ENCODE measurements at places on chromosomes 4 and X.
A peak's percentile ranks its signal among the peaks of the same experiment; 100 is the strongest.

GRCh38 chrX:43973249-43974099 lies at the start of gene NDP:
NDP (minus strand) TSS chrX:43973390; CDS start chrX:43958645, 14,745 bp downstream.
- DNase-seq, result no peak

DNA sequence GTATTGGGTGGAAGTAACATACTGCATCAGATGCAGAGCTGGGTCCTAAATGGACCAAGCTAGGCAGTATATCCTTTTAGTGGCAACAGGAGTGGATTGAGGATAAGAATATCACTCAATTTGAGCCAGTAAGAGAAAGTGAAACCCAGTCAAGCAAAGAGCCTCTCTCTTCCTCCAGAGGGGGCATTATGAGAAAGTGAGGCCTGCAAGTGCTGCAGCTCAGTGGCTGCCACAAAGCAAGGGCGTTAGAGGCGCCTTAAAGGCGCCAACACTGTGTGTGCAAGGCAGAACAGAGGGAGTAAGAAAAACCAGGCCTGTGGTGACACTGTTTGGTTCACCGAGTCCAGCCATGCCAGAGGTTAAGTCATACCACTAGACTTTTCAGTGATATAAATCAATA lies 17.5 kb downstream of the STX18 start:
- DNase-seq, result peak; percentile 8

- DNase-seq, result no peak
Observed at GRCh38 chrX:106894978-106895452, 8.1 kb downstream of the RIPPLY1 start.

DNA sequence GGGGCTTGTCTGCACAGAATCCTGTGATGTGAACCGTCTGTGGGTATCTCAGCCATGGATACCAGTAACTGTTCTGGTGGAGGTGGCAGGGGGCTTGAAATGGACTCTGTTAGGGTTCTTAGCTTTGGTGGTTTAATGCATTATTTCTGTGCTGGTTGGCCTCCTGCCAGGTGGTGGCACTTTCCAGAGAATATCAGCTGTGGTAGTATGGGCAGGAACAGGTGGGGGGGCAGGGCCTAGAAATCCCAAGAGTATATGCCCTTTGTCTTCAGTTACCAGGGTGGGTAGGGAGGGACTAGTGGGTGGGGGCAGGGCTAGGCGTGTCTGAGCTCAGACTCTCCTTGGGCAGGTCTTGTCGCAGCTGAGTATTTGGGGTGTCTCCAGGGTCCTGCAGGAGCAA lies 106.7 kb downstream of the KIT start:
- no peak for DNase-seq

- peak; percentile 6 for DNase-seq
Observed at GRCh38 chr4:164012396-164013027, 518.0 kb downstream of the TMA16 start.

DNA sequence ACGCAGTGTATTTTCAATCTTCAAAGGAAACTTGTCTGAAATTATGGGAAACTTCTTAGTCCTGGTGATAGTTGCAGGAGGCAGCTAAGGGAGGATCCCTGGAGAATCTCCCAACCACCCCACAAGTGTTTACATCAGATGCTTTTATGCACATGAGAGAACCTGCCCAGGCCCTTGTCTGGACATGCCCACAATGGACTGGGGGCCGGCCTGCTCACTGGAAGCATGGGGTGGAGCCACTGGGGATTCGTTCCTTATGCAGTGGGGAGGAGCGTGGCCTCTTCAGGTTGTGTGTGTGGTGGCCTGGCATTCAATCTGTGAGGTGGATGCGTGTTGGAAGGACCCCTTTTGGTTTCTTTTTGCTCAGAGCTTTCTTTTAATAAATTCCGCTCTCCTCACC lies 398.7 kb upstream of the PPP1R2C start:
- DNase-seq, result no peak

DNA sequence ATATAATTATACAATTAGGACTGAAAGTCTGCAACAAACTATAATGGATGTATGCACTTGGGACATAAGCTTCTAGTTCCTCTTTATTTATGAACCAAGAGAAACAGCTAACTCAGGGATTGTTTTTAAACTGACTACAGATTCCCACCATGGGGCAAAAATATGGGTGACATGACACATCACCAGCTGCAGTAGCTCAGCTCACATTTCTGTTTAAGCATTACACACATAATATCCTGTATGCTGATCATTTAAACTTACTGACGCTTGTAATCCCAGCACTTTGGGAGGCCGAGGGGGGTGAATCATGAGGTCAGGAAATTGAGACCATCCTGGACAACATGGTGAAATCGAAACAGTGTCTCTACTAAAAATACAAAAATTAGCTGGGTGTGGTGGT lies 11.5 kb downstream of the FGB start:
- no peak for DNase-seq

DNA sequence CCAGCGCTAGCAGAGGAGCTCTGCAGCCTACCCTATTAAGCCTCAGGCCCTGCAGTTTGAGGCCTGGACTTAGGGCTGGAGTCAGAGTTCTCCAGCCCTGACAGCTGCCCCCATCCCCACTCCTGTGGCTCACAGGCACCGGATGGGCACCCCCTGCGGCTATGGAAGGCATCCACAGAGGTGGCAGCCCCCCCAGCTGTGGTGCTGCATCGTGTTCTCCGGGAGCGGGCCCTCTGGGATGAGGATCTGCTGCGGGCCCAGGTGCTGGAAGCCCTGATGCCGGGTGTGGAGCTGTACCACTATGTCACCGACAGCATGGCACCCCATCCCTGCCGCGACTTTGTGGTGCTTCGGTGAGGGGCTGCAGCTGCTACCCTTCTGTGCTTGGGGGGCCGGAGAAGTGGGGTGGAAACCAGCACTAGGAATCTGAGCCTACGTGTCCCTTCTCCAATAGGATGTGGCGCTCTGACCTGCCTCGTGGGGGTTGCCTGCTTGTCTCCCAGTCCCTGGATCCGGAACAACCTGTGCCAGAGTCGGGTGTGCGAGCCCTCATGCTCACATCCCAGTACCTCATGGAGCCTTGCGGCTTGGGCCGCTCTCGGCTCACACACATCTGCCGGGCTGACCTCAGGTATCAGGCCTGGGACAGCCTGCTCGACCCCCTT lies 76.2 kb downstream of the STARD8 start:
- DNase-seq, result no peak

- no peak for DNase-seq
Observed at GRCh38 chr4:92122911-92123310, 180.9 kb upstream of the GRID2 start.

- no peak for DNase-seq
Observed at GRCh38 chr4:73862322-73862721, 6.9 kb upstream of the CXCL1 start.

DNA sequence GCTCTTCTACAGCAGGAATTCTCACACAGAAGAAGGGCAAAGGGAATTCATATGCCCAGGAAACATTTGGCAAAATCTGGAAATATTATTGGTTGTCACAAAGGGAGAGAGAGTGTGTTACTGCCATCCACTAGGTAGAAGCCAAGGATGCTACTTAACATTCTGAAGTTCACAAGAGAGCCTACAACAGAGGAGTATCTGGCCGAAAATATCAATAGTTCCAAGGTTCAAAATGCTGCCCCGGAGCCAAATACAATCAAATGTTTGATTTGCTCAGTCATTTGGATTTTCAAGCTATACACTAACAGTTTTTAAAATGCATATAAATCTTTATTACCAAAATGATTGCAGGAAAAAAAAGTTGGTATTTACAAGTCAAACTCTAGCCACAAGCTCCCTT lies 18.8 kb downstream of the OTUD4 start:
- DNase-seq, result no peak

- DNase-seq, result no peak
Observed at GRCh38 chrX:45697591-45697990, 496.9 kb upstream of the DIPK2B start.

DNA sequence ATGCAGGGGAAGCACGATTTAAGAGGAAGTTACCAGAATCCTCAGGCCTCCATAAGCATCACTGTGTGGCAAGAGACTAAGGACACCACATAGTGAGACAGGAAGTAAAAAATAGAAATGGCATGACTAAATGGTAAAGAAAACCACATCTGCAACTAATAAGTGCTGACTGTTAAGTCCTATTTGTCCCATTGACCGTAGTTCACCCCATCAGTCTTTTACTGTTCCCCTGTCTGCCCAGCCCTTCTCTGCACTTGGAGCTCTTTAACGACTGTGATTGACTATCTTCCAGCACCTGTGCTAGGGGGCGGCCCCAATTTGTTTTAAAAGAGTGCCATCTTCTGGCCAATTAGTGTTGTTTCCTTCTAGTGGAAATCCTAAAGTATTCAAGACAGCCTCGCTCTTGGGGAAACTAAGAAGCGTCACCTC lies 94.2 kb downstream of the MAOA start:
- DNase-seq, result peak; percentile 29

- no peak for DNase-seq
Observed at GRCh38 chr4:10500776-10501175, 43.5 kb upstream of the ZNF518B start.

DNA sequence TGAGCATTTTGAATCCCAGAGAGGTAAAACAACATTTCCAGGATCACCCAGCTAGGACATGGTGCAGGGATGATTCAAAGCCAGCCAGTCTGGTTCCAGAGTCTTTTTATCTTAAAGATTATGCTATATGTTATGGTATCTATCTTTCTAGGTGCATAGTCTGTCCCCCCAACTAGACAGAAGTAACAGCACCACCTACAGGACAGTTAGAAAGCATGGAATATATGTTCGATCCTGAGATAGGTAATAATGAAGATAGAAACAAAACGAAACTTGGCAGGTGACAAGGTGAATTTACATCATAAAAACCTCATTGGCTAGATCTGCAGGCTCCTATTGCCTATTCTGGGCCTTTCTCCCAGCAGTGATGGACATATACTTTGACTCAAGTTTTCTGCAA lies 723.2 kb downstream of the SMARCA1 start:
- no peak for DNase-seq

- no peak for DNase-seq
Observed at GRCh38 chr4:76616526-76616925, 181.5 kb downstream of the SHROOM3 start.

- peak; percentile 54 for DNase-seq
Observed at GRCh38 chrX:148380650-148381561, 119.5 kb upstream of the AFF2 start.

- no peak for DNase-seq
Observed at GRCh38 chr4:150581641-150582051, 305 bp upstream of the MAB21L2 start.

DNA sequence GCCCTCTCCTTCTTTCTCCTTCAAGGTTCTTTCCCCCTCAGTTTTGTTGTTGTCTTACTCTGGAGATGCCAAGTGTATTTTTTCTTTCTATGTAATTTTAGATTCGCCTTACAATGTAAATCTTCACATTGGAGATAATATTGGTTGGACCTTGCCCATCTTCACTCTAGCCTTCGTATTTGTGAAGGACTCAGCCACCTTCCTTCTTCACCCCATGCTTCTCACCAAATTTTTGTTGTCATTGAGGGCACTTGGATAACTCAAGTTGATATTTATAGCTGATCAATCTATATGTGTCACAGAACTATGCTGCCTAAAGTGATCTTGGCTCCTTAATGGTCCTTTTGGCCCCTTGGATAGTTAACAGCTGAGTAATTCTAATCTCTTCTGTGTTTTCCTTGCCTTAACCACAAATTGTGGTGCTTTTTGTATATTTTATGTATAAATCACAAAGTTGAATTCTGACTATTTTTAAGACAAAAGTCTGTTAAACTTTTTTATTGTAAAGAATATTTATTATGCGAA lies 6.5 kb downstream of the SPRY1 start:
- no peak for DNase-seq

GRCh38 chr4:56535915-56536314 lies 30.3 kb downstream of the ARL9 start:
- DNase-seq, result no peak

DNA sequence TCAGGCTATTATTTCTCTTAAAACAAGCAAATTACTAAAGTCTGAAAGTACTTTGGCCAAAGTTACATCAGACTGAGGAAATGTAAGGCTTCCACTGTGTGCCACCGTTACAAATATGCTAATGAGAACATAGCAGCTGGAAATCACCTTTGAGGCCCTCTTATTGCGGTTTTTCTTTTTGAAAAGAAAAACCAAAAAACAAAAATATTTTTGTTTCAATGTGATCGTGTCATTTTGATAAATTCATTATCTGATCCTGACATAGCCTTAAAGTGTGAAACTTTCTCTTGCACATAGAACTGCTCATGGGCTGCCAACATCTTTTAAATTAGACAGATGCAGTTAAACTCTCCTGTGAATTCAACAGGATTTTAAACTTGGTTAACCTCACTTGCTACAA lies 2.8 kb upstream of the TIFA start:
- DNase-seq, result no peak
